ENCODE measurements at places on chromosomes 12 and 14.
A peak's percentile ranks its signal among the peaks of the same experiment; 100 is the strongest.

DNA sequence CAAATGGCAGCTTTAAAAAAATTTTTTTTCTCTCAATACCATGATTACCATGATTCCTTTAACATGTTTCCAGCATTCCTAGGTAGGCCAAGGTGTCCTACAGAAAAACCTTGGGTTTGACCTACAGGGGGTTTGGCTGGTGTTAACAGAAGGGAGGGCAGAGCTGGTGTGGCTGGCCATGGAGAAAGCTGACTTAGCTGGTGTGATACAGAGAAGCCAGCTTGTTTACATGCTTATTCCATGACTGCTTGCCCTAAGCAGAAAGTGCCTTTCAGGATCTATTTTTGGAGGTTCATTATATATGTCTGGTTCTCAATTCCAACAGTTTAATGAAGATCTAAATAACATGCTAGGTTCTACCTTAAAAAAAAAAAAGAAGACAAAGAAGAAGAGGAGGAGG, 68.6 kb downstream of the EEA1 start:
- DNase-seq, result no peak

GRCh38 chr14:104515059-104515810, 64.3 kb upstream of the C14orf180 start:
- DNase-seq, result no peak

GRCh38 chr14:100292301-100292775, 13.9 kb downstream of the SLC25A29 start:
- DNase-seq, result peak; percentile 20

DNA sequence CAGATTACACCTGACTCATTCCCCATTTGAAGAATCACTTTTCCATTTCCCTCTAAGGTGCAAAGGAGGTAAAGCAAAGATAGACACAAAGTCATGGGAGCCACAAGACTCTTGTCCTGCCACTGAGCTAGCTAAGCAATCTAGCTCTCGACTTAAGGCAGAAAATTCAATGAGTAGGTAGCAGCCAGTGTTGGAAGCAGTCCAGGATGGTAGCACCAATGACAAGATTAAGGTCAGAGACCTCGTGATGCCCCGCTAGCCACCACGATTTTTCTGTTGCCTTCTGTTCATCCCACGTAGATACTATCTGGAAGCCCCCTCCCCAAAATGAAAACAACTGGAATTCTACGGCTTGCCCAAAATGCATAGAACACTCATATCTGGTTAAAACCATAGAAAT, 1.4 kb downstream of the VAMP1 start:
- no peak for DNase-seq

DNA sequence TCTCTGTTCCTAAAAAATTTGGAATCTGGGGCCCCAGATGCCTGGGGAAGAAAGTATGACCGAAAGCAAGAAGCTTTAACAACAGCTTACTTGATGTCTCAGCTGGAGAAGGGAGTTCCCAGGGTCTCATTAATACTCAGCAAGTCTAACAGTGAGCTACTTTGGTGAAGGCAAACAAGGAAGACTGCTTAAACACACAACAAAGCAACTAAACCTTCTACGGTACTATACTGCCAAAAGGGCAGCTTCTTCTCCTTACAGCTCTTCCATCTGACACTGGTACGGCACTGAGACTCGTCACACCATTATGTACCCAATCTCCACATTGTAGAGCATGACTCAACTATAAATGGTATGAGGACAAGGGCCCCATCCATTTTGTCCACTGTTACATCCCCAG, 213.0 kb downstream of the MED13L start:
- no peak for DNase-seq

- no peak for DNase-seq
These were observed 71.6 kb downstream of the BBS10 start for GRCh38 chr12:76276499-76277151.

DNA sequence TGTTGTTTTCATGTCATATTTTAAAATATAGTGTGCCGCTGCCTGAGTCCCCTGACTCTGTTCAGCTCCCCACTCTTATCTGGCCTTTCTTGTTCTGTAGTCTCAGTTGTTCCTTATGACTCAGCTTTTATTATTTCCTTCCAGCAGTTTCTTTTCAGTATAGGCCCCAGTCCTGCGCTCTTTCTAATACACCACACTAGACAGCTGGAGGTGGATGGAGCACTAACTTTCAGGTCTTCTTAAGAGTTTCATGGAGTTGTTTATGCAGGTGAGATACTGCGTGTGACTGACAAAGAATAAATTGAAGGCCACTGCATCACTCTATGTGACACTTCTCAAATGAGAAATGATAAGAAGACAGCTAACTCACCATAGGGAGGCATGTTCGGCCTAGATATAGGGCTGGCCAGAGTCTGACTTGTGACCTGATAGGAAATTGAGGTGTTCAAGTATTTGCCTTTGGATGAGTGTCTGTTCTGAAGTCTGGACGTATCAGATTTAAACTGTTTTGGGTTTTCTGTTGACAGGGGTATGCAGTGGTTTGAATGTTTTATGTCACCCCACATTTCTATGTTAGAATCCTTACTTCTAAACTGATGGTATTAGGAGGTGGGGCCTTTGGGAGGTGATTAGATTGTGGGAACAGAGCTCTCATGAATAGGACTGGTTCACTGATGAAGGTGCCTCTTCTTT, 60.8 kb upstream of the CLMN start:
- no peak for DNase-seq

- DNase-seq, result no peak
These were observed 381.1 kb downstream of the SEC23A start for GRCh38 chr14:38721822-38722431.

GRCh38 chr14:60090864-60091519, 731 bp upstream of the PCNX4 start:
- DNase-seq, result no peak

DNA sequence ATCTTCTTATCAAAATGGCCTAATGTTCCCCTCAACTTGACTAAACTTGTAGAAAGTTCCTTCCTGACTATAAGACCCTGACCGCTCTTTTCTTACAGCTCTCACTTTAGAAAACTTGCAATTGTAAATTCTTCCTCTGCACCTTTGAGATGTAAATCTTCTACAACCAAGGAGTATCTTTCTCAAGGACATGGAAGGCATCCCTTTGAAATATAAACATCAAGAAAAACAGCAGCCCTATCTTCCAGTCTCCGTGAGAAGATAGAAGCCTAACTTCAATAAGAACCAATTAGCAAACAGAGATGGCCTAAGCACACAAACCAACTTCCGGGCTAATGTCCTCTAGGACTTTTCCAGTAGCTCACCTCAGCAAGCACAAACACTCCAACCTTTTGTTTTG, 210.3 kb downstream of the CPNE8 start:
- no peak for DNase-seq

DNA sequence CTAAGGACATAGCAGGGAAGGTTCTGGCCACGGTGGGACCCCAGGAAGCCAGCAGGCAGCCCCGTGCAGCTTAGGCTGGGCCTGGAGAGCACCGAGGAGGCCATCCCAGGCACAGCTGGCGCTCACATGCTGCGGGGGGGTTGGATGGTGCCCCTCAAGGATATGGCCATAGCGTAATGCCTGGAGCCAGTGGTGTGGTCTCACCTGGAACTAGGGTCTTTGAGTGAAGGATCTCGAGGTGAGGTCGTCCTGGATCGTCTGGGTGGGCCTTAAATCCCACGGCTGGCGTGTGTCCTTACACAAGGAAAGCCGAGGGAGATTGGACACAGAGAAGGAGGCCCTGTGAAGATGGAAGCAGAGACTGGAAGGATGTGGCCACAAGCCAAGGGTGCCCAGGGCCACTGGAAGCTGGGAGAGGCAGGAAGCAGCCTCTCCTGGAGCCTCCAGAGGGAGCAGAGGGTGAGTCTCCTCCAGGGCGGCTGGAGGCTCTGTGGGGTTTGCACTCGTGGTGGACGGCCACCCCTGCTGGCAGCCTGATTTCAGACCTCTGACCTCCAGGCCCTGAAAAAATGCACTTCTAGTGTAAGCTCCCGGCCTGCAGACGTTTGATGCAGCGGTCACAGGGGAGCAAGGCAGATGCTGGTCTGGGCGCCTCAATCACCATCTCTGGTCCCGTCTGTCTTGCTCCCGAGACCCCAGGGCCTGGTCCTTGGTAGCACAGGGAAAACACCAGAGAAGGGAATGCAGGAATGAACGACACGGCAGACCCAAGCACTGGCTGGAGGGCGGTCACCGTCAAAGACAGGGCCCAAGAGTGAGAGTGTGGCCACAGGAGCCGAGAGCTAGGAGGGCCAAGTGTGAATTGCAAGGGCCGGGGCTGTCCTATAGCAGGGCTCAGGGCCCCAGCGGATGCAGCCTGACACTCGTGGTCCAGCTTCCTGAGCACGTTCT, 218.6 kb downstream of the KIF26A start:
- DNase-seq, result no peak

DNA sequence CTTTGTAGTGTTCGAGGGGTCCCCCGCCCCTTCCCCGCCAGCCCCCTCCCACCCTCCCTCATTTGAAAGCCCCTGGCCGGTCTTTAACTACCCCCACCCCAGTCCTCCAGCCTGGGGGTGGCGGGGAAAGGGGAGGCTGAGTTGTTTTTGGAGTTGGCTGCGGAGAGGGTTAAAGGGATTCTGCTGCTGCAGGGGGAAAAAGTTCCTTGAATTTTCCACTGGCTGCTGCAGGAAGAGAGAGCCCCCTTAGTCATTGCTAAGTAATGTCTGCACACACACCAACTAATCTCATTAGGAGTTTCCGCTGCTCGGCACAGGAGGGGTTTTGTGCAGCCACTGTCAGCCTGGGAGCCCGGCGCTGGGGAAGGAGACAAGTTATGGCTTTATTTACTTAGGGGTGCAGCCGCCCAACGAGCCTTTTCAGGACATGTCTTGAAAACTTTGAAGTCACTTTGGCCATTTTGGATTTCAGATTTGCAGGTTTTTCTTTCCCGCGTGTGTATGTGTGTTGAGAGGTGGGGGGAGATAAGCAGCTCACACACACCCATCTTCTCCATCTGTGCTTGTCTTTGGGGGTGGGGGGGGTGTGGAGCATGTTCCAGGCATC, 1.8 kb downstream of the ELK3 start:
- DNase-seq, result peak; percentile 48

DNA sequence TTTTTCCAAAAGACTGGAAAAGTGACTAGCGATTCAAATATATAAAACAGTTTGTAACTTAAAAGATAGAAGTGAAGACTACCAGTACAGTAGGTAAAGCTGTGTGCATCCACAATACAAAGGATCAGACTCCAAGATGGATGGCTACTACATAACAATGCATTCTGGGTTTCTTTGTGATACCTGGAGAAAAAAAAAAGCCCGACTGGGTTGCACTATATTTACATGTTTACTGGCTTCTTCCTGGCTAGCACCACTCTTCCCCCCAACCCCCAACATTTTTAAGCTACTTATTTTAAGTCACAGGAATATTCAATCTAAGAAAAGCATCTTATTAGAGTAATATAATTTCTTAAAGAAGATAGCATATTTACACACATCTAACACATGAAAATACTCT, 61.1 kb upstream of the SINHCAF start:
- no peak for DNase-seq

DNA sequence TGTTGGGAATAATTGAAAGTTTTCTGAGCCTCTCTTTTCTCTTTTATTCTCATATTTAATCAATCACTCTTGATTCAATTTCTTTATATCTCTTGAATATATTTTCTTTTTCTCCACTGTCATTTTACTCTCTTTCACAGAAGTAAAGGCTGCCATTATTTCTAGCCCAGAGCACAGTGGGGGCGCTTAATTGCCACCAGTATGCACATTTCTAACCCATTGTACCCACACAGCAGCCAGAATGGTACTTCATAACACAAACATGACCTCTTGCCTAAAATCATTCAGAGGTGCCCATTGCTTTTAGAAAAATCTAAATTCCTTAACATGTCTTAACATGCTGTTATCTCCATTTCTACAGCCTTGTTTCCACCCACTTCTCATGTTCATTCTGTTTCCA, 190.2 kb upstream of the LMO3 start:
- DNase-seq, result no peak

DNA sequence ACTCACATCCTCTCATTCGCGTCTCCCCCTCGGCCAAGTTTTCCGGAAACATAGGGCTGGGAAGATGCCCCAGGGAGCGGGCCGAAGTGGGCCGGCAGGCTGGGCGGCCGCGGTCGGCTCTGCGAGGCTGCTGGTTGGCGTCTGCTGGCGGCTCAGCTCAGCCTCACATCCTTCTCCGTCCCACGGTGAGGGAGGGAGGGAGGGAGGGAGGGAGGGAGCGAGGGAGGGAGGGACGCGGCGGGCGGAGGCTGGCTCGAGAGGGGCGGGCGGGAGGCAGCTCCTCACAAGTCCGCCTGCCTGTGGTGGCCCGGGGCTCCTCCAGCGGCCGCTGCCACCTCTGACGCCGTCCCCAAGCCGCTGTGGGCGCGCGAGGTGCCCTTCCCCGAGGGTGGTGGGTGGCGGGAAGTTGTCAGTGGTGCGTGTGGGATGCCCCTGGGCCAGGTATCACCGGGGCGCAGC, 93.8 kb downstream of the RFLNA start:
- peak; percentile 50 for DNase-seq

DNA sequence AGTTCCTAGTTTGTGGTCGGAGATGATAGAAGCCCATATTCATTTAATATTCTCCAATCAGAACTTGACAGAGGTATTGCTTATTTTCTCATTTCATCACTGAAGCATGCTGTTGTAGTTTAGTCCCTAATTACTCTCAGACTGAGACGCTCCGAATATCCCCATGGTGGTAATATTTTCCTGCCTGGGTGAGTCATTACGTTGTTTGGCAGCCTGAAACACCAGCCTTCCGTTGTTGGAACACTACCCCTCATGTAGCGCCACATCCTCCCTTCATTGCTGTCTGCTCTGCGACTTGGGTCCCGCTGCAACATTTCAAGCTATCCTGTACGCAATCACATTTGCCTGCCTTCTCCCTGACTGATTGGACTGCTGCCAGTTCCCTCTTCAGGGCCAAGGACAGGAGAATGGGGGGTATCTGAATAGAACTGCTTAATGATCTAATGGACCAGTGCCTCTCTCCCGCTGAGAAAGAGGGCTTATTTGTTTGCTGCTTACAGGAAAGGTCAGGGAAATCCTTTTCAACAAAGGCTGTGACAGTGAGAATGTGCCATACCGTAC, 369.1 kb downstream of the NPAS3 start:
- DNase-seq, result no peak

DNA sequence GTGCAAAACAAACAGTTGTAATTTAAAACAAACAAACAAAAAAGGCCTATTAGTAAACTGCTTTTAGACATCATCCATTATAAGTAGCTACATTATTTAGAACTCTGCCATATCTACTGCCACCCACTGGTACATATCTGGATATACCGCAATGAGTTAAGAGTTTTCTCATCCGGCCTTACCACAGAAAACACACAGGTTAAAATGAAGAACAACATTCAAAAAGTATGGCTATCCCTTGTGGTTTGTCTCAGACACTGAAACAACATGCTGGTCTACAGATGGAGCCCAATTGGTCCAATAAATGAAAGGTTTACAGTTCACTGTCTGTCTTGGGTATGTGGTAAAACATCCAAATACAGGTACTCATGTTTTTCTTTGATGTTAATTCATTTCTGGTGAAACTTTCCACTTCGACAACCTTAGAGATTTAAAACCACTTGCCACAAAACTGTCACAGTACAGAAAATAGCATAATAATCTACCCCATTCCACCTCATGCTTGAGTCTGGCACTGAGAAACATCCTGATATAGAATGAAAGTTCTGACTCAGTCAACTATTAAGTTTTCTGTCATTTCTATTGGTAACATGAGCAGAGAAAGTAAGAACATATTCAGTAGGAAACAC, 354.3 kb downstream of the CEP128 start:
- no peak for DNase-seq

DNA sequence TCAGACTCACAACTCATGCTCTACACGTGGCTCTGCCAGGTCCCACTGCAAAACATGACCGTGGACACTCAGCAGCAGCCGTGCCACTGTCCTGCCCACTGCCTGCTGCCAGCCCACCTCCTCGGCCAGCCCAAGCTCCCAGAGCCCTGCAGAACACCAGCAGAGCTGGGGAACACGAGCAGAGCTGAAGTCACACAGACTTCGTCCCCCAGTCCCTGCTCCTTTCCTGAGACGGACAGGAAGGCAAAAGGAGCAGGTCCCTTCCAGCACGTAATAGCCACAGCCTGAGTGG, 152.1 kb downstream of the DPF3 start:
- DNase-seq, result no peak
